ENCODE measurements at places on chromosomes 4 and X.

DNA sequence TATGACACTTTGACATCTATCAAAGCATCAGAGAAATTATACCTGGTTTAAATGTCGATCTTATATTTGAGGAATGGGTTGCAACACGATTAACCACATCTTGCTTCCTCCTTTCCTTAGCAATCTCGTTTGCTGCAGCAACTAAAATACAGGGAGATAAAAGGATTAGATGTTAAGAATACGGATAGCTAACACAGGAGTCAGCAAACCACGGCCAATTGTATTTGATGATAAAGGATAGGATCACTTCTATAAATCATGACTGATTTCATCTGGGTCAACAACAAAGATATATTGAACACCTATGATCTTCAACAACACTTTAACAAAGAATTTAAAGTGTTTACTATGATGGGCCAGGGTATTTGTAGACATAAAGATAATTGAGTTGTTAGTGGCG lies 5.0 kb downstream of the MAP7D3 start:
- DNase-seq: no peak

- no peak for DNase-seq
Observed at GRCh38 chr4:186724058-186724863, 605 bp upstream of the FAT1 start.

DNA sequence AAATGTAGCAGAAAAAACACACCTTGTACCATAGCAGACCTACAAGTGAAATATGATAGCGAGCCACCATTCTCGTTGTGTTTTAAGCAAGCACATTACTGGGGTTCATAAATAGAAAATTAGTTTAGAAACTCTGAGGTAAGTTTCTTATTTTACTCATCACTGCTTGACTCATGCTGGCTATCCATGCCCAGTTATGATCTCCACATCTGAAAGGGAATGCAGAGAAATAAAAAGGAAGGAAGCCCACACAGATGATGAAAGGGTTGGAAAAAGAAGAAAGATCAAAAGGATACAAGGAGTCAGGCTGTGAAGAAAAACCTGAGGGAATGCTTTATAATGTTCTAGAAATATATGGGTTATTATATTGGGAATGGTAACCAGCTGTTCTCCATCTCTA lies 54.5 kb downstream of the CAMK2D start:
- DNase-seq: no peak

- no peak for DNase-seq
Observed at GRCh38 chrX:38864165-38864564, 62.9 kb downstream of the MID1IP1 start.

DNA sequence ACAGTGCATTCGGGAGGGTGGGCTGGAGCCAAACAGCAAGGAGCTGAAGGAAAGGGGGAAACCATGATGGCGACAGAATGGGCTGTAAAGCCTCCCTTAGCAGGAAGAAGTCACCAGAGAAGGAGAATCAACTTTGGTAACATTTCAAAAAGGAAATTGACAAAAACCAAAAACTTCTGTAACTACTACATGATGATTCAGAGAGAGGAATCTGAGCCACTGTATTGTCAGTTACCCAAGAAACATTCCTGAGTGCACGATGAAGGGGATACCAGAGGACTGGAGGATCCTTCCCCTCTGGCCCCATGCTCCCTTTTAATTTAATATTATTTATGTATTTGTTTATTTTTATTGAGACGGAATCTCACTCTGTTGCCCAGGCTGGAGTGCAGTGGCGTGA lies 26.3 kb downstream of the PDHA1 start:
- DNase-seq: no peak

DNA sequence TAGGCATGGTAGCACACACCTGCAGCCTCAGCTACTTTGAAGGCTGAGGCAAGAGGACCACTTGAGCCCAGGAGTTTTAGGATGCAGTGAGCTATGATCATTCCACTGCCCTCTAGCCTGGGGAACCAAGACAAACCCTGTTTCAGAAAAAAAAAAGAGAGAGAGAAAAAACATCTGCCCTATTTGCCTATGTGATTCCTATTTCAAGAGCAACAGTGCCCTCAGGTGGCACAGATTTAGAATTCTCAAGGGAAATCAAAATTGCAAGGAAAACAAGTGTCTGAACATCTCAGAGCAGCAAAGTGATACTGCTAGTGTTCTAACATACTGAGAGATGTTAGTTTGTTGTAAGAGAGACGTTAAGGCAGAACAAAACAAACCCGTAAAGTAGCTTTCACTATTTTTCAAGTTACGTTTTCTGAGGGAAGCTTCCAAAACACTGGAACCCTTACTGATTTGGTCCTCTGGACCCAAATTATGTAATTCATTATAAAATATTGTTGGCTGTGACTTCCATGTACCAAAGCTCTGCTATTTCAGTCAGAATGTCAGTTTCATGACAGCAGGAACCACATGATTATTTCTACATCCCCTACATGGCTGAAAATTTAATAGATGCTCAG lies 7.9 kb downstream of the BDH2 start:
- no peak for DNase-seq

DNA sequence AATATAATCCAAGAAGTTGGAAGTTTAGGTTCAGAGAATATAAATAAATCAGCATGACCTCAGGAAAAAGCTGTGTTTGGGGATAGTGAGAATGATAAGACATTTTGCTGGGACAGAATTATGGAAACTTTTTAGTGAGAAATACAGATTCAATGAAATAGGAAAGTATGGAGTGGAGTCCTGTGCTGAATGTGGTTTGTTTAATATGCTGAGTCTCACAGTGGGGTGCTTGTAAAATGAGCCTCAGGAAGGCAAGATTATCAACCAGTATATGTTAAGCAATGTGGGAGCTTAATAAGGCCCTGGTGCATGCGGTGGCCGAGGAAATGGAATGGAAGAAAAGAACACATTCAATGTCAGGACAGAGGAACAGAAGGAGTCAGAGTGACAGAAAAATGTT lies 1554.7 kb upstream of the TENM3 start:
- no peak for DNase-seq

DNA sequence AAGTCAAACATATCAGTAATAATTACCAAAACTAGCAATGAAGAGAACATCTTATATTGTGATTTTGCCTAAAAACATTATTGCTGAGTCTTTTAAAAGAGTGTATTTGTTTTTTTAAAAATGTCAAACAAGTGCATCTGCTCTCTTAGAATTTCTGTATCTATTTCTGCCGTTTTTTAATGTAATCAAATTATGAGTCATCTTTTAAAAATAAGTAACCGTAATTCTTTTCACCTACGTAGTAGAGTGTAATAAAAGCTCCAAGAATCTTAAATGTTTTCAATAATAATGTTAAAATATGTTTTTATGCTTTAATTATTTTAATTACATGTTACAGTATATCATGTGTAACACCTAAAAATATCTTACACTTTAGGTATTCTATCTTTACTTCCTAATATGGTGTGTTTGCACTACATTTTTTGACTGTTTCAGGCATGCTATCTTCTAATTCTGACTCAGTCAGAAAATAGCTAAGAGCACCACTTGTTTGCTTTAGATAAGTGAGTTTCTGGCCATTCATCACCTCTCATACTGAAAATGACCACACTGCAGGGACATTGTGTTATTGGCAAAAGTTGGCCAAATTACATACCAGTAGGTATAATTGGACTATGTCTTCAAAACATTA lies 368.5 kb downstream of the PCDH7 start:
- no peak for DNase-seq

DNA sequence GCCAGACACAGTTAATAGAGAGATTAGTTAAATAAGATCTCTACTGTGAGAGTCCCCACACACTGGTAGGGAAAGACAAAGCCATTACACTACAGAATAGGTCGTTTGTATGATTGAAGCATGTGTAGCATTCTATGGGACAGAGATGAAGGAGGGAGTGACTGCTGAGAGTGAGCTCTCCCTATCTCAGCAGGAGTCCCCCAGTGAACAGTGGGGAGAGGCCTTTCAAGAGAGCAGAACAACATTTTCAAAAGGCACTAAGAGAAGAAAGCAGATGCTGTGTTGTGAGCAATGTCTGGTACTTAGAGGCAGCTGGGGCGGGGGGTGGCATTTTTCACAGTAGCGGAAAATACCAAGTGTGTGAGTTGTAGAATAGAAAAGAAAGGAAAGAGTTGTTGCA lies 413.6 kb downstream of the AFF2 start:
- no peak for DNase-seq

GRCh38 chrX:132834741-132835140 lies 123.7 kb downstream of the HS6ST2 start:
- DNase-seq: no peak
